ENCODE measurements at places on chromosomes 16 and 17. TPM values are rescaled to one million over a fixed set of nuclear protein-coding genes. Genes with fewer than 3 reads are reported as not detected.

Gene HSPB9
- not detected for total RNA-seq

Gene LDHD
- 97.9 TPM for total RNA-seq

Gene USP6
- 0.05 TPM for total RNA-seq

Gene ATXN7L3
- 28.7 TPM for total RNA-seq

Gene PIK3R5
- 2.7 TPM for total RNA-seq

Gene TP53TG3
- not detected for total RNA-seq

Gene TEKT1
- total RNA-seq: not detected

Gene CHST6
- 1.4 TPM for total RNA-seq

Gene CANT1
- total RNA-seq: 24.2 TPM

- H3K27me3 ChIP-seq: no peaks in the 10 kb centered on the region
- peak; percentile 81 for DNase-seq
- peak within 1 kb of the TSS; percentile 93 for H3K4me3 ChIP-seq
These were observed at the start of gene GALK1 for GRCh38 chr17:75764711-75765421. Gene GALK1, minus strand, starts transcription at chr17:75765192. Its CDS starts 56 bp downstream, at chr17:75765136.

- H3K27me3 ChIP-seq: peaks cover 26% of the 10 kb centered on the region
- DNase-seq: no peak
- no peak overlapping the region for H3K27ac ChIP-seq
- no peaks in the 10 kb centered on the region for H3K4me1 ChIP-seq
These were observed 242.3 kb upstream of the ZFHX3 start for GRCh38 chr16:73290258-73290657.

DNA sequence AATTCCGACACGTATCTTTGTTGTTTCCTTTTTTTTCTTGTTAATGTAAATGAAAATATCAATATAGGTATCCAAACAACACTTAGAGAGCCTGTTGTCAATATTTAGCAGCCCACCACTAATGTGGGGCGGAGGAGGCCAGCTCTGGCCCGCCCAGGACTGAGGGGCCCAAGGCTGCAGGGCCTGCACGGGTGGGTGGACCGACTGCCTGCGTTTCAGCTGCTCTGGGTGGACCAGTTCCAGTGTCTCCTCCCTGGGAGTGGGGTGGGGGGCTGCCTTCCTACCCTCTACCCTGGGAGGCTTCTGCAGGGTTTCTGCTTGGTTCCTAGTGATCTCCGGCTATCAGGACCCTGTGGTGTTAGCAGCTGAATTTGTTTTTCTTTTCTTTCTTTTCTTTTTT lies 15.9 kb upstream of the ADGRG1 start:
- no peak overlapping the region for H3K27ac ChIP-seq
- H3K36me3 ChIP-seq: no peaks in the 10 kb centered on the region
- no peak overlapping the region for H3K4me3 ChIP-seq
- DNase-seq: no peak
- no peaks in the 10 kb centered on the region for H3K27me3 ChIP-seq

DNA sequence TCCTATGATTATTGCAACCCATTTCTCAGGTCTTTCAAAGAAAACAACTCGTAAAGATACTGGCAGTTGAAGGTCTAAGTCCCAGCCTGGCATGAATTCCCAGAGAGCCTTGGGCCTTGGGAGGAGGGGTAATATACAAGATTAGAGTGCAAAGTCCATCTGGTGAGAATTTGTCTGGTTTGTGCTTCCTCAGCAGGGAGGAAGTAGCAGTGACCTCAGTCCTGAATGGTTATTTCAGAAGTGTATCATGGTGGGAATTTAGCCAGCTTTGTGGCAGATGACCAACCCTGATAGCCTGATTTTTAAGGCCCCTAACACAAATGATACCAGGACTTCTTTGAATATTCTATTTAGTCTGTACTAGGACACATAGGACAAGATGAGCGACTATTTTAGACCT lies 151.2 kb upstream of the TBX2 start:
- H3K27ac ChIP-seq: peak overlapping the region; percentile 76
- H3K27me3 ChIP-seq: no peaks in the 10 kb centered on the region
- no peak overlapping the region for H3K4me3 ChIP-seq
- no peaks in the 10 kb centered on the region for H3K36me3 ChIP-seq

- DNase-seq: no peak
- H3K27me3 ChIP-seq: no peaks in the 10 kb centered on the region
- no peaks in the 10 kb centered on the region for H3K4me1 ChIP-seq
- H3K4me3 ChIP-seq: no peak overlapping the region
These were observed 34.1 kb downstream of the CBFB start for GRCh38 chr16:67063008-67063407.

- H3K4me3 ChIP-seq: no peak overlapping the region
- H3K27ac ChIP-seq: no peak overlapping the region
- H3K27me3 ChIP-seq: no peaks in the 10 kb centered on the region
- no peaks in the 10 kb centered on the region for H3K4me1 ChIP-seq
- H3K36me3 ChIP-seq: no peaks in the 10 kb centered on the region
These were observed 99.5 kb downstream of the DYNLRB2 start for GRCh38 chr16:80640316-80640715.

GRCh38 chr16:61892531-61892930 lies 143.7 kb downstream of the CDH8 start:
- no peaks in the 10 kb centered on the region for H3K4me1 ChIP-seq
- H3K4me3 ChIP-seq: no peak overlapping the region
- DNase-seq: no peak

DNA sequence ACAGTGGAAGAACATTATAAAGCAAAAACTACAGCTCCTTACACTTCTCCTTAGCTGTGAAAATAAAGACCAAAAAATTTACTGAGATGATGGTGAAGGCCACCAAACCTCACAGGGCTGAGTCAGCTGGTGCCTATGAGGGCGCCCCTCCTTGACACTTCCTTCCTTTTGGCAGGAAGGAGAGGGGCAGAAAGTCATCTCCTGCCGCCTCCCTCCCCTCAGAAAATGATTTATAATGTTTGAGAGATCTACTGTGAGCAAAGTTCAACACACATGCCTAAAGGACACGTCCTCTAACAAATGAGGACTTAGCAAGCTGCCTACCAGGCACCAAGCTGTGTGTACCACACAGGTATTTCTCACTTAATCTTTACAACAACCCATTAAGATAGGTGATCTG lies 245.7 kb downstream of the PRKCA start:
- H3K27ac ChIP-seq: no peak overlapping the region
- no peak overlapping the region for H3K4me3 ChIP-seq

GRCh38 chr17:51913491-51914205 lies 244.9 kb downstream of the CA10 start:
- no peak for DNase-seq
- H3K4me1 ChIP-seq: no peaks in the 10 kb centered on the region
- H3K4me3 ChIP-seq: no peak overlapping the region
- H3K36me3 ChIP-seq: no peaks in the 10 kb centered on the region

- H3K4me3 ChIP-seq: no peak overlapping the region
- H3K36me3 ChIP-seq: peaks cover 9% of the 10 kb centered on the region
- no peaks in the 10 kb centered on the region for H3K4me1 ChIP-seq
- H3K27me3 ChIP-seq: peaks cover 5% of the 10 kb centered on the region
- DNase-seq: peak; percentile 7
These were observed 14.8 kb downstream of the SCGB1C2 start for GRCh38 chr17:151886-152859.

DNA sequence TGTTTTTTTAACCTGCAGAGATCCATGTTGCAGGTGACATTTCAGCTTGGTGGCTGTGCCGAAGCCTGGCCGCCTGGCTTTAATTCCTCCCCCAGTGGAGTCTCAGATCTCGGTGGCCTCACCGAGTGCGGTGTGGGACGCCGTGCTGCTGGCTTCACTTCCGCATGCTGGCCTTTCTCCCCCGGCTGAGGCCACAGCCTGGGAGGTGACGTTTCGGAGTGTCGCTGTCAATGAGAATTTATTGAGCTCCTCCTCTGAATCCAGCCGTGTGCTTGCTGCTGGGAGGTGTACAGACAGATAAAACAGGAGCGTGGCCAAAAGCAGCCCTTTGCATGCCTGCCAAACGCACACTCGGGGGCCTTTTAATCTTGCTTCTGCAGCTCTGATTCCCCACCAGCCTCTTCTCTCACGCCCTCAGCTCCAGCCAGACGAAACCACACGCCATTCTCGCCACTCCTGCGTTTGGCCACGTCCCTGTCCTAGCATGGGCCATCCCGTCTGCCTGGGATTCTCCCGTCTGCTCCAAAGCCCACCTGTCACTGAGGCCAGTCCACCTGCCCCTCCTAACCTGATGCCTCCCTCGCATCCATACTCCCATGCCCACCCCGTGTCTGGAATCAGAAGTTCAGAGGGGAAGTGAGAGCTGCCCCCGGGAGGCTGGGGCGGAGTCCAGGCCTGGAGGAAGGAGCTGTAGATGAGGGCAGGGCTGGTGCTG lies 3.6 kb downstream of the GSE1 start:
- H3K36me3 ChIP-seq: peaks cover 8% of the 10 kb centered on the region
- peaks cover 78% of the 10 kb centered on the region for H3K4me1 ChIP-seq
- peak; percentile 61 for DNase-seq
- H3K4me3 ChIP-seq: peak overlapping the region; percentile 82

DNA sequence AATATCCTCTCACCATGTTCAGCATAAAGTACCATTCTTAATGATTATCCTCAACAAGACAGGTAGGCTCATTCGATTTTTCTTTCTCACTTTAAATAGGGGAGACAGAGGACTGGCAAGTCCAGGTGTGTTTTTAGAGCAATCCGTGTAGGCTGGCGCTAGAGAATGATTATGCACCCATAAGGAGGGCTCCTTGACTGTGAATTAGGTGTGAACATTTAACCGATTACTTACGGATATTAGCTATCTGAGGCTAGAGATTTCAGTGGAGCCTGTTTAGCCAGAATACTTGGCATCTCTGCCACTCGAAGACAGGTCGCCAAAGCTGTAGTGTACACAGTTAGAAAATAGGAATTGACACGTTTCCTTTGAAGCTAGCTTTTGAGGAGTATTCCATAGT lies 1.9 kb downstream of the SEC14L1 start:
- H3K36me3 ChIP-seq: peaks cover 31% of the 10 kb centered on the region
- H3K4me1 ChIP-seq: peaks cover 78% of the 10 kb centered on the region
- DNase-seq: no peak
- H3K4me3 ChIP-seq: peak overlapping the region; percentile 84

- DNase-seq: no peak
- H3K27me3 ChIP-seq: peaks cover 100% of the 10 kb centered on the region
- H3K4me3 ChIP-seq: no peak overlapping the region
- no peak overlapping the region for H3K27ac ChIP-seq
These were observed 129.6 kb downstream of the MRM1 start for GRCh38 chr17:36730857-36731490.

- no peaks in the 10 kb centered on the region for H3K4me1 ChIP-seq
- no peaks in the 10 kb centered on the region for H3K27me3 ChIP-seq
- H3K4me3 ChIP-seq: no peak overlapping the region
- H3K27ac ChIP-seq: no peak overlapping the region
These were observed 434.1 kb downstream of the CDH11 start for GRCh38 chr16:64687786-64688185.

DNA sequence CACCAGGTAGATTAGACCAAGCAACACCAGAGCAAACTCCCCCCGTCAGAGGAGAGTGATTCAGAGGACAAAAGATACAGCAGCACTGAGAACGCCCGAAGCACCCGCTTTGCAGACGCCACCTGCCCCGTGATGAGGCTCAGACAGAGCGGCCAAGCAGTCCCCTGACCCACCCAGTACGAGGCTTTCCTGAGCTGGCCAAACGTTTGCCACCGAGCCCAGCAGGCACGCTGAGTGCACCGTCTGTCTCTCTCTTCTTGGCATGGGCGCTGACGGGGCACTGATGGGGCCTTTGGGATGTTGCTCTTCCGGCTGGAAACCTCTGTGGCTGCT lies 19.4 kb upstream of the WDR45B start:
- no peak for DNase-seq
- peaks cover 28% of the 10 kb centered on the region for H3K4me1 ChIP-seq
- H3K27me3 ChIP-seq: no peaks in the 10 kb centered on the region
- no peak overlapping the region for H3K27ac ChIP-seq

DNA sequence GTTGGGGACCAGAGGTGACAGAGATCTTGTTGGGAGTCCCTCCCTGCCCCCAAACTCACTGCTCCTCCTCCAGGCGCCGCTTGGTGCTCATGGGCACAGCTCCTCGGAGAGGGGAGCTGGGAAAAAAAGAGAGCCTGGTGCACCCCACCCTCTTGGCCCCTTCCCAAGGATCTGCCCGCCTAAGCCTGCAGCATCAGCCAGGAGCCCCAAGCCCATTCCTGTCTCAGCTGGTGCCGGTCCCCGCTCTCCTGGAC lies 400 bp downstream of the HCFC1R1 start:
- H3K36me3 ChIP-seq: peaks cover 23% of the 10 kb centered on the region
- DNase-seq: peak; percentile 47
- peak overlapping the region; percentile 98 for H3K27ac ChIP-seq
- H3K27me3 ChIP-seq: peaks cover 9% of the 10 kb centered on the region
- H3K4me3 ChIP-seq: peak overlapping the region; percentile 83

DNA sequence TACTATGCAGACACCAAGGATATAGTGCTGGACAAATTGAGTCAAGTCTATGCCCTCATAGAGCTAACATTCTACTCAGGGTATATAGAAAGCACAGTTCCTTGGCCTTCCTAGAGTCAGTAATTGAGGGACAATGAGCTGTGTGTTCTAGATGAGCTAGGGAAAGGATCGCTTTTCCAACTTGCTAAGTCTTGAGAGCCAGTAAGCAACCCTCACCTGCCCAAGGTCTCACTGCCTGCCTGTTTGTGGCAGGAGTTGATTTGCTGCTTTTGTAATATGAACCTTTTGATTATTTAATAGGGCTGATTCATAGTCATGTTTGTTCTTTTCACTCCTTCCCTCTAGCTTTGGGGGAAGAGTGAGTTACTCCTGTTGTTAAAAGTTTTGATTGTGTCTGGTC lies 6.5 kb downstream of the DDX42 start:
- DNase-seq: no peak
- H3K27ac ChIP-seq: no peak overlapping the region
- no peak overlapping the region for H3K4me3 ChIP-seq
- peaks cover 37% of the 10 kb centered on the region for H3K36me3 ChIP-seq
- H3K27me3 ChIP-seq: no peaks in the 10 kb centered on the region
- peaks cover 71% of the 10 kb centered on the region for H3K4me1 ChIP-seq

DNA sequence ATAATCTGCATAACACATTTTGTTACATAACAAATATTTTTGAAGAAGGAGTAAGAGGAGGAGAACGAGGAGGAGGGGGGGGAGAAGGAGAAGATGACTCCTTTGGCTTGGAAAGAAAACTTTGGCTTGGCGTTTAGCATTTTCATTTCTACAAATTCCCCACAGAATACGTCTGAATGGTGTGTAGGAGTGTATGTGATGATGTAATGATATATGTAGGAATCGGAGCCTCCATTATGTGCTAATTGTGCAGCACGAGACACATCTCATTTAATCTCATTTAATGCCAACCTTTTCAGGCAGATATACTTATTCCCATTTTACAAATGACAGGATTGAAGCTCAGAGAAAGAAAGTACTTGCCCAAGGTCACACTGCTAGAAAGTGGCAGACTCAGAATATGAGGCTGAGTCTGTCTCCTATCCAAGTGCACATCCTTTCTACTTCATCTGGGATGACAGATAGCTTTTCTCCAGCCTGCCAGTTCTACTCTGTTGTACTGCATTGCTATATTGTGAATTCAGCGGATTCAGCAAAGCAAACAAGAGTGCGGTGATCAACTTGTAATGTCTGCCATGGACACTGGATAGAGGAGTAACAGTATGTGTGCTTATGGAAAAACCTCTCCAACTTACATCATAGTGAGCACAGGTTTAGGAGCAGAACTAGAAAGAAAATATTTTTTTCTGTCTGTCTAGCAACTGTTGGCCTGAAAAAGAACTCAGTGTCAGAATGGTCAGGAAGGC lies 10.4 kb upstream of the SLC47A2 start:
- no peaks in the 10 kb centered on the region for H3K36me3 ChIP-seq
- no peaks in the 10 kb centered on the region for H3K27me3 ChIP-seq
- peaks cover 44% of the 10 kb centered on the region for H3K4me1 ChIP-seq
- H3K27ac ChIP-seq: peak overlapping the region; percentile 94
- no peak for DNase-seq

- no peak for DNase-seq
- H3K27me3 ChIP-seq: no peaks in the 10 kb centered on the region
- H3K4me3 ChIP-seq: no peak overlapping the region
- peaks cover 55% of the 10 kb centered on the region for H3K4me1 ChIP-seq
- H3K36me3 ChIP-seq: no peaks in the 10 kb centered on the region
- H3K27ac ChIP-seq: no peak overlapping the region
These were observed 191.1 kb downstream of the ZFHX3 start for GRCh38 chr16:72856797-72857196.
